ENCODE measurements at places on chromosomes 5 and 9.

- peak; percentile 60 for DNase-seq
Measured at GRCh38 chr9:19232823-19233194, 2.3 kb downstream of the DENND4C start.

DNA sequence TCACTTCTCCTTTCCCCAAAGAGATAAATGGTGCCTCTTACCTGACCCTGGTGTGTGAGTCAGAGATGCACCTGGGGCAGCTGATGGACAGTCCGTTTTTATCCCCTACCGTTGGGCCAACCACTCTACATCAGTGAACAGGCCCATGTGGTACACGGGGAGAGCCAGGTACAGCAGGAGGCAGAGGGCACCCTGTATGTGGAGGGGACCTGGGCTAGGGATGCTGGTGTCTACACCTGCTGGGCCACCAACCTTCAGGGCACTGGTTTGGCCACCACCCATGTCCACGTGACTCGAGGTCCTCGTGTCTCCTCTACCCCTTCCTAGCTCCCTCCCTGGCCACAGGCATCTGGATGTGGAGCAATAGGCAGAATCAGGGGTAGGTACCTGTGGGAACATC, 22.7 kb upstream of the ANXA6 start:
- no peak for DNase-seq

- no peak for DNase-seq
Measured at GRCh38 chr5:161007879-161008278, 155.9 kb upstream of the ATP10B start.

- DNase-seq, result peak; percentile 87
Measured at GRCh38 chr5:157710882-157711281, 20.3 kb upstream of the THG1L start.

- peak; percentile 98 for DNase-seq
Measured at GRCh38 chr5:17157916-17158529, 59.4 kb upstream of the BASP1 start.

DNA sequence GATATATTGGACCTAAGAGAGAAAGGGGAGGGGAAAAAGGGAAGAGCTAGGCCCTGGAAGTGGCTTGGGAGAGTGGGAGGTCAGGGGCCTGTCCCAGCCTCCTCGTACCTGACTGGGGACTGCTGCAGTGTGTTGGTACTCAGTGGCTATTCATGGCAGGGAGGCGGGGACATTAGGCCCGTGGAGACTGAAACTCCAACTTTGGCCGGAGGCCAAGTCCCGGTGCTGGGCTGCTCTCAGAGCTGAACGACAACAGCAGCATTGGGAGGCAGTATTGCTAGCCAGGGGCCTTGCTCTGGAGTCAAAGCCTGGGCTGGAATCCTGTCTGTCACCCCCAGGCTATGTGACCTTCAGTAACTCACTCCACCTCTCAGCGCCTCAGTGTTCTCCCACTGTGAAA, 37.8 kb downstream of the NEURL1B start:
- DNase-seq, result no peak

- no peak for DNase-seq
Measured at GRCh38 chr5:88480245-88480644, 211.6 kb upstream of the TMEM161B start.

DNA sequence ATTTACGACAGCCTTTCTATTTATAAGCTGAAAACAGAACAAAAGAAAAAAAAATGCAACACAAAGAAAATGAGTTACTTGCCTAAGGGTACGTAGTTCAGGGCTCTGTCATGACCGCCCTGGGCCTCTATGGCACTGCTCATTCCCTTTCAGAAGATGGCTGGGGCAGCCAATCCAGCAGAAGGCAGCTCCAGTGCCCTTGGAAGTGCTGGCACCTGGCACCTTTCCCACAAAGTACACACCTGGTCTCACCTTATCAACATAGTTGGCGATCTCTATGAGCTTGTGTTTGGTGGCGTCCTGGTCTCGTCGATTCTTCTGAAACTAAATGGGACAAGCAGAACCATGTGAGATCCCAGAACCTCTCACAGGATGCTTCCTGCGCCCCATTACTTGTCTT, 53.2 kb downstream of the NIPAL4 start:
- no peak for DNase-seq

- no peak for DNase-seq
Measured at GRCh38 chr5:84438456-84438855, 53.8 kb upstream of the EDIL3 start.

DNA sequence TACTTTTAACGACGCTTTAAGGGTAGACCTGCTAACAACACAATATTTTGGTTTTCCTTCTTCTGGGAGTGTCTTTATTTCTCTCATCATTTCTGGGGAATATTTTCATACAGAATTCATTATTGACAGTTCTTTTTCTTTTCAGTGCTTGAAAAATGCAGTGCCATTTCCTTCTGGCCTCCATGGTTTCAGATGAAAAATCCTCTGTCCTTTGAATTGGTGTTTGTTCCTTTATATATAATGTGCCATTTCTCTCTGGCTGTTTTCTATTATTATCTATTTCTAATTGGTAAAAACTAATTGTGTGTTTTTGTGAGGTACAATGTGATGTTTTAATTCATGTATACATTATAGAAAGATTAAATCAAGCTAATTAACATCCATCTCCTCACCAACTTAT, 194.3 kb upstream of the S1PR3 start:
- DNase-seq, result no peak

- no peak for DNase-seq
Measured at GRCh38 chr5:145920542-145921210, 15.7 kb upstream of the SH3RF2 start.

DNA sequence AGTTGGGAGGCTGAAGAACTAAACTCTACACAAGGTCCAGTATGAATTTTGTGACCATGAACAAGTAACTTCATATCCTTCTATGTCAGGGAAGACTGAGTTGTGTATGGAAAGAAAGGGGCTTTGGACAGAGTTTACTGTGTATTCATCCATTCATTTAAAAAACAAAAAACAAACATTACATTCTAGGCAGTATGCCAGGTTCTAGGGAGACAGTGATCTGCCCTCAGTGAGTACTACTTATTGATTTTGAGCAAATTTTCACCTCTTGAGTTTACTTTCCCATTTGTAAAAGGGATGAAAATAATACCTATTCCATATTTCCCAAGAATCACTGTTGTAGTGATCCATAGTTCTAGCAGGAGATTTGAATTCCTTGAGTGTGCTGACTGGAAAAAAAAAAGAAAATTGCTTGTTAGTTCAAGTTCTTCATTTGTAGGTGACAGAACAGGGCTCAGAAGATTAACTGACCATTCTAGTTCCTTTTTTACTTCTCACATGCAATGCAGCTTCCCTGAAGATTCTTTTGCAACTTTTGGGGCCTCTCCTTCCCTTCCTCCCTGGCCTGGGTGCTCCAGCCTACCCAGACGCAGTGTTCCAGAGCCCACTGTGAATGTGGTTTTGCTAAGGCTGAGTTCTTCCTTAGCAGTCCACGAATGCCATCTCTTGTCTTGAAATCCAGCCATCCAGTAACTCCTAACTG, 2.6 kb upstream of the GAPVD1 start:
- DNase-seq, result no peak

DNA sequence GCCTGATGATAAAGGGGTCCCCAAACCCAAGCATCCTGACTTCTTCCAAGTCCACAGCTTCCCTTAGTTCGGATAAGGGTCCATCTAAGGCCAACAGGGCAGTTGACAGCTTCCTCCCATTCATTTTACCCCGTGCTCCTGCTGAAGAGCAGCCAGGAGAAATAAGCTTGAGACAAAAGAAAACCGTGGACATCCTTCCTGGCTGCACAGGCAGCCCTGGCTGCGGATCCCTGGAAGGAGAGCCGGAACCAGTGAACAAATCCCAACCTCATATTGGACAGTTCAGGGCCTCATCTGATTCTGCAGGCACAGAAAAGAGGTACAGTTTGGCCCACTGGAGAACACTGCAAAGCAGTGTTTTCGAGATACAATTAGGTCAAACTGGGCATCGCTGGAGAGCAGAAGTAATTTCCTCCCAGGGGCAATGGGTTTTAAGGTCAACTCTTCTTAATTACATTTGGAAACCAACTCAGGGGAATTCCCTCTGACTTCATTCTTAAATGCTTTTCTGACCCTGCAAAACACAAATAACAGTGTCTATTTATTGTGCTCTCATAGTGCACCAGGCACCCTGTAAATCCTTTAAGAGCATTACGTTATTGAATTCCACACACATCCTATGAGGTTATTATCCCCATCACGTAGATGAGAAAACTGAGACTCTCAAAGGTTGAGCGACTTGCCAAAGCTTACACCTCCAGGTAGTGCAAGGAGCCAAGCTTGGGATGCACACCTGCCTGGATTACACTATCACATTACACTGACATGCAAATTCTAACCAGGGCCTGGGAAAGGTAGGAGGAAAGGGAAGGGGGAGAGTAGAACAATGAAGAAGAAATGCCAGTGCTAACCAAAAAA, 21.2 kb downstream of the ADAM19 start:
- no peak for DNase-seq

DNA sequence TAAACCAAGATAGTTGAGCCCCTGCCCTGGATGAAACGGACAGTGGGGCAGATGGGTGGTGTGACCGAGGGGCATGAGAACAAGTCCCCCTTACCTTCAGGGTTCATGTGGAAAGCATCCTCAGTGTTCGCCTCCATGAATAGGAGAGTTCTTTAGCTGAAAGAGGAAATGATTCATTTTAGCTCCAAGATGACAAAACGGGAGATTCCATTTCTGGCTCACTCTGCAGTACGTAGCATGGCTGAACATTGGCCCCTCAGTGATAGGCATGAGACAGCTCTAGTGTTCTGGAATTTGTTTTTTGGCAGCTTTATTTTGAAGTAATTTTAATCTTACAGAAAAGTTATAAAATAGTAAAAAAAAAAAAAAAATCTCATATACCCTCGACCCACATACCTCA, 70.2 kb upstream of the AGXT2 start:
- peak; percentile 91 for DNase-seq

- peak; percentile 34 for DNase-seq
Measured at GRCh38 chr5:119322948-119323537, 32.8 kb upstream of the TNFAIP8 start.

DNA sequence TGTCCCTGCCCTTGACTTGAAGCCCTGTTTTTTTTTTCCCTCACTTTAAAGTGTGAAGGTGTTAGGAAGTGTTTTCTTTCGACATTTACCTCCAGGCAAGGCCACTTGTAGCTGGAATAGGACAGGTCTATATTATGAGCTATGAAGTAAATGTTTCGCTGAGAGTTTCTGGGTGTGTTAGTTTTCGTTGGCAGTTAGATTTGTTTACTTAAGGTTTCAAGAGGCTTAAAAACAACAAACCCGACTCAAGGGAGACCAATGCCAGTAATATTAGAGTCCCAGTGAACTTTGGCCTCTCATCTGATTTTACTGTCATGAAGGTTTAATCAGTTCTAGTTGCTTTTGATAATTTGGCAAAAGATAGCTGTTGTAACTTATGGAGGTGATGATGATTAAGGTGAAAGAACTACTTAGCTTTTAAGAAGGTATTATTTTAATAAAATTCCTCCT, 25.2 kb downstream of the OCLN start:
- peak; percentile 41 for DNase-seq

- peak; percentile 76 for DNase-seq
Measured at GRCh38 chr9:82332018-82332773, 343.6 kb downstream of the SPATA31D1 start.

DNA sequence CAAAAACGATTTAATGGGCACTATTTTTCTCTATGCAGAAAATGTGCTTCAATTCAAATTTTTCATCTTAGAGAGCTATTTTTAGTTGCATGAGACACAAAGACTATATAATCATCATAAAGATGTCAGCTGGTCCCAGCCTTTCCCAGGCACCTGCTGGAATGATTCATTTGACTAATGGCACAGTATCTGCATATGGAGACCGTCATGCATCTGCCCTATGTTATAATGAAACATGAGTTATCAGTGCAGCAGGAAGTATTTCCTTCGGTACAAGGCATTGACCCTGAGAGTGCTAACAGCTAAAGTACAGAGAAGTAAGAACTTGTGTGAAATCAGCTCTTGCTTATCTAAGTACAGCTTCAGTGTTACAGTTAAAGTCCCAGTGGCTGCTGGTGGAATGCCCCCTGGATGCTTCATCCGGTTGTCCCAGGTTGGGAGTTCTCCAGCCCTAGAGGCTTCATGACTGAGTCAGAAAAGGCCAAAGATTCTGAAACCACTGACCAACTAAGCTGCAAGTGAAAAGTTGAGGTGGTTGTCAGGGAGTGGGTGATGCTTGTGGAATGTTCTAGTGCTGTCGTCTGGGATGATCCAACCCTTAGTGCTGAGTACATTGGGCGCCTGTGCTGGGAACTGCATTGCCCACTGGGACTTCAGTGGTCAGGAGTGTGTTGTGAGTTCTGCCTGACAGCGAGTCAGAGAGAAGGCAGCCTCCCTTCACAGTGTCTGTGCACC, 57.2 kb downstream of the MTRR start:
- DNase-seq, result peak; percentile 93

- DNase-seq, result no peak
Measured at GRCh38 chr9:25254051-25254450, 424.2 kb downstream of the TUSC1 start.

- no peak for DNase-seq
Measured at GRCh38 chr5:79490323-79490936, 23.5 kb downstream of the HOMER1 start.

GRCh38 chr9:81389569-81389993, 299.8 kb downstream of the TLE1 start:
- DNase-seq, result peak; percentile 96

GRCh38 chr5:173331287-173331686, 3.1 kb upstream of the STC2 start:
- no peak for DNase-seq

DNA sequence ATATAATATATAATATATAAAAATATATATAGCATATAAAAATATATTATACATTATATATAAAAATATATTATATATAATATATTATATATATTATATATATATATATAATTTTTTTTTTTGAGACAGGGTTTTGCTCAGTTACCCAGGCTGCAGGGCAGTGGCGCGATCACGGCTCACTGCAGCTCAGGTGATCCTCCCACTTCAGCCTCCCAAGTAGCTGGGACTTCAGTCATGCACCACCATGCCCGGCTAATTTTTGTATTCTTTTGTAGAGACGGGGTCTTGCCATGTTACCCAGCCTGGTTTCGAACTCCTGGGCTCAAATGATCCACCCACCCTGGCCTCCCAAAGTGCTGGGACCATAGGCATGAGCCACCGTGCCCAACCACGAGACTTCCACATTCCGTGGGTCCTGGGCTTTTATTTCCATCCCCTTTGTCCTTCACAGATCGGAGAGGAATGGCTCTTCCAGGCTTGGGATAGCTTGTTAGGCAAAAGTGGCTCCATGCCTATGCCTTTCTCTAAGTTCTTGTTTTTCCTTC, 62.0 kb upstream of the IER5L start:
- DNase-seq, result no peak

Data from cardiac fibroblast (primary cell).